ENCODE measurements at places on chromosomes 7 and 10.

- DNase-seq = peak; percentile 51
Measured at GRCh38 chr7:37348982-37349381, 99.7 kb downstream of the ELMO1 start.

- no peak for DNase-seq
Measured at GRCh38 chr7:72343991-72344390, 68.1 kb downstream of the CALN1 start.

GRCh38 chr10:88861036-88861435, 9.4 kb upstream of the ANKRD22 start:
- DNase-seq = no peak

- DNase-seq = no peak
Measured at GRCh38 chr10:24574578-24575155, 149.0 kb downstream of the ARHGAP21 start.

DNA sequence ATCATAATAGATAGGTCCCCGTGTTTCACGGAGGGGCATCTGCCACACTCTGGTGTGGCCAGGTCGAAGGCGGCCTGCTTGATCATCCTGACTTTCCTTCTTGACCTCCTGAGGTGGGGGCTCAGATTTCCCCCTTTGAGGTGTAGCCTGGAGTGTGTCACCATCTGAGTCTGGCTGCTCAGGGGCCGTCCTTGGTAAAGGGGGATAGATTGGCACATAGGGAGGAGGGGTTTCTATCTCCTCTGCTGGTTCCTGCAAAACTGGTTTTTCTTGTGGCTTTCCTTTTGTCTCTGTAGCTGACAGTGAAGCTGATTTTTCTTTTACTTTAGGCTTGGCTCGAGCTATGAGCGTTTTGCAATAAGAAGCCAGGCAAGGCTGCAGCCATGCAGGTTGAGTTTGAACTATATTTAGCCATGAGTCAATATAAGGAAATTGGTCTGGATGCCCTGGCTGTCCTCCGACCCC, 7.1 kb upstream of the ZNF117 start:
- no peak for DNase-seq

- DNase-seq = no peak
Measured at GRCh38 chr7:48441848-48442492, 270.7 kb downstream of the ABCA13 start.

DNA sequence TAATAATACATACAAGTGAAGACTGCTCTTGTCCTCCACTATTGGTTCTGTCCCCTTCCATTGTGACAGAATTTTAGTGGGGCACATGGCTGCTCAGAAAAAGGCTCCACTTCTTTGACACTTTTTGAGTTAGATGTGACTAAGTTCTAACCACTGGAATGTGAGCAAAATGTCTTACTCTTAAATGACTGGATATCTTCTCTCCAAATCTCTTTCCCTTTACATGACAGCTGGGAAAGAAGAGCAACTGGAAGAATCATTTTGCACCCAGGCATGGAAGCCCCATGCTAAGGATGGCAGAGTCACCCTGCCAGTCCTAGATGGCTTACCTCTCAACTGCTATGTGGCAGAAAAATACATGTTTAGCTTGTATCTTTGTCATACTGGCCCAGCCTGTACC, 97.7 kb downstream of the CACNA2D1 start:
- no peak for DNase-seq

DNA sequence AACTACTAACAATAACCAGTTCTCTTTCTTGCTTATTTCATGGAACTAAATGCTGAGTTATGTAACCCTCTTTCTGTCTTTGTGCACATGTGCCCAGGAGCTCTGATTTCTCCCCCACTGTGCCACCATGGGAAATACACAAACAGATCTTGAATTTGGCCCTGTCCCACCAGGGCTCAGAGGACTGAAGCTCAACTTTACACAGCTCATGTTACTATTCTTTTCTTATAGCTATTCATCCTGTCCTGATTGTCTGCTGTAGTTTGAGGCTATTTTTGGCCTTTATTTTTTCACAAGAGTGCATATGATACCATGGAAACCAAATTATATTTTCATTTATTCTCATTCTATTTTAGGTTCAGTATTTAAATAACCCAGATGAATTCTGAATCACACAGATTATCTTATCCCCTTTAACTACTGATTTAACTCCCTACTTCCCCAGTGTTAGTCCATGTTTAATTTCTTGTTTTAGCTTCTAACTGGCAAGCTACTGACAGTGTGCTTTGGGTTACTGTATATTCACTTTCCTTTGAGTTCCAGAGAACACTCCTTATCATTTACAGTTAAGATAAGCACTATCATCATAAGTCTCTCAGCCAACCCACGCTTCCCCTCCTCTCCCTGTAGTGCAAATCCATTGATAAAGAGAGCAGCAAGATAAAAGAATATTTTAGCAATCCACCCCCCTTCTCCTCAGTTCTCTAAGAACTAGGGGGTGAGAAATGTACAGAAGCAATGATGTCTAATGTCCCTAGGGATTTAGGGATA, 71.8 kb upstream of the GSDME start:
- peak; percentile 8 for DNase-seq

GRCh38 chr7:130228840-130229502, 21.3 kb downstream of the SSMEM1 start:
- no peak for DNase-seq

DNA sequence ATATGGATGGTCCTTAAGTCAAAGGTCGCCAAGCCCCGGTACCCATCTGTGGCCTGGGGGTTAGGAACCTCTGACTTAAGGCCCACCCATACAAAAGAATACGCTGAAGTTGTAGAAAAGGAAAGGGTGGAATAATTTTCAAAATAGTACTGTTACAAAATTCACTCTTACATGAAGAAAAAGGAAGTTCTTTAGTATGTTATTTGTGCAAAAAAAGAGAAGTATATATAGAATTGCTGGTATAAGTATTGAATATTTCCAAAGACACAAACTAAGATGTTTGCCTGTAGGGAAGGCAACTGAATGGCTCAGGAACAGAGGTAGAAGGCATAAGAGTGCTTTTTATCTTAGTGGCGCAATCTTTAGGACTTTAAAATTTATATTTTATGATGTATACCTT, 78.7 kb downstream of the PRLHR start:
- DNase-seq = no peak

DNA sequence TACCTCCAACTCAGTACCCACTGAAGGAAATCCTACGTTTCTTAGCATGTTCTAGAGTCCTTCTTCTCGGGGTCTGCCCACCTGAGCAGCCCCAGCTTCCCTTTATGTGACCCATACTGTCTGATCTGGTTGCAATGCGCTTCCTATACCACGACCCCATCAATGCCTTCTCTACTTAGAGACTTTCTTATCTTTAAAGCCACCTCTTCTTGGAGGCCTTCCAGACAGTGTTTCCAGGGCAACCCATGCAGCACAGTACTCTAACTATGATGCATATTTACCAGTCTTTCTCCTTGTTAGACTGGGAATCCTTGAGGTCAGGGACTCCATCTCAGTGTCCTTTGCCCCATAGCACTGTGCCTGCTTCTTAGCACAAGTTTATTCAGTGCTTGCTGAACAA, 54.5 kb upstream of the SLF2 start:
- DNase-seq = no peak

GRCh38 chr7:47475880-47476227, 106.1 kb downstream of the TNS3 start:
- DNase-seq = no peak

- peak; percentile 1 for DNase-seq
Measured at GRCh38 chr7:141974831-141975230, 1.3 kb upstream of the TAS2R38 start.

- no peak for DNase-seq
Measured at GRCh38 chr10:126015413-126015812, 119.0 kb downstream of the FANK1 start.

DNA sequence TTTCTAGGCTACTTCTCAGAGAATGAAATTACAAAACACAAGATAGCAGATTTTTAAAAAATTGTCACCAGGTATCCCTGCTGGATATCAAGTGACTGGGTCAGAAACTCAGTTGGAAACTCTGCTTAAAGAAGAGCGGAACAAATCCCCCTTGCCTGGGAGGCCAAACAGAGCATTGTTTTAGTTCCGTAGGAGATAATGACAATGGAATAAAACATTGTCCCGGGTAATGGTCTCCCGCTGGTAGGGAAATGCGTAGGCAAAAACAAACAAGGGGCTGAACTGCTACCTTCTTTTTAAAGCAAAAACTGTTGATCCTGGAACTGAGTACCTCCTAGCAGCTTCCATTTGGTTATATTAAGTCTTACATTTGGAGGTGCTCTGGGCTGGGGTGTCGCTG, 21.3 kb upstream of the VAX1 start:
- no peak for DNase-seq

DNA sequence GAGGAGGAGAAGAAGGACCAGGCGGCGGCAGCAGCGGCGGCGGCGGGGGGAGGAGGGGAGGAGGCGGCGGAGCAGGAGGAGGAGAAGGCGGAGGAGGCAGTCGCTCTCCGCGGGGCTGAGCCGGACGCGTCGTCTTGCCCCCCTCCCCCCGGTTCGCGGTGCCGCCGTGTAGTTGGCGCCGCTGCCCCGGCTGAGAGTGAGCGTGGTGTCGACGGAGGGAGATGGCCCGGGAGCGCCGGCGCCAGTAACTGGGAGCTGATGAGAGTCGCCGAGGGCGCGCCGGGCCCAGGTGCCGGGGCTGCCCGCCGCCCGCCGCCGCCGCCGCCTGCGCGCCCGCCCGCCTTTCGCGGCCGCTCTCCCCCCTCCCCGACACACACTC, 257 bp downstream of the WAC start:
- no peak for DNase-seq

- no peak for DNase-seq
Measured at GRCh38 chr7:81297317-81297716, 378.5 kb upstream of the SEMA3C start.

DNA sequence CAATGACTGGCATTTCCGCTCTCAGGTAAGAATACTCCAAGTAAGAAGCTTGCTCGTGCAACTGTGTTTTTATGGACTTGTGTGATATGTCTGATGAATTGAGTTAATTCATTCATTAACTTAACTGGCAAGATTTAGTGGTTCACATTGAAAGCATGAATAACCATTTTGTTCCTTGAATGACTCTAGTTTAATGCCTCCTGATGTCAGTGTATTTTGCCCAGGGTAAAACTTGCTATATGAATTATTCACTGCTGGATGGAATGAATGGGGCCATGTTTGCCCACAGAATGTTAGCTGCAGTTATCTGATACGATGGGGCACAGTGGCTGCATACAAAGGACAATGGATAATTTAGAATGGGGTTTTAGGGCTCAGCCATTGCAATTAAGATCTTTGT, 124.1 kb downstream of the ZNF365 start:
- DNase-seq = no peak

GRCh38 chr10:3135006-3135405, 37.6 kb downstream of the PITRM1 start:
- DNase-seq = no peak

- no peak for DNase-seq
Measured at GRCh38 chr7:84729284-84729683, 457.6 kb downstream of the SEMA3D start.

- DNase-seq = peak; percentile 86
Measured at GRCh38 chr10:59906417-59907202, at the start of gene CCDC6. TSS of gene CCDC6 (minus strand) at chr10:59906556. CDS start at chr10:59906424, 132 bp downstream.

- DNase-seq = no peak
Measured at GRCh38 chr10:90780488-90780887, 77.4 kb downstream of the HTR7 start.

DNA sequence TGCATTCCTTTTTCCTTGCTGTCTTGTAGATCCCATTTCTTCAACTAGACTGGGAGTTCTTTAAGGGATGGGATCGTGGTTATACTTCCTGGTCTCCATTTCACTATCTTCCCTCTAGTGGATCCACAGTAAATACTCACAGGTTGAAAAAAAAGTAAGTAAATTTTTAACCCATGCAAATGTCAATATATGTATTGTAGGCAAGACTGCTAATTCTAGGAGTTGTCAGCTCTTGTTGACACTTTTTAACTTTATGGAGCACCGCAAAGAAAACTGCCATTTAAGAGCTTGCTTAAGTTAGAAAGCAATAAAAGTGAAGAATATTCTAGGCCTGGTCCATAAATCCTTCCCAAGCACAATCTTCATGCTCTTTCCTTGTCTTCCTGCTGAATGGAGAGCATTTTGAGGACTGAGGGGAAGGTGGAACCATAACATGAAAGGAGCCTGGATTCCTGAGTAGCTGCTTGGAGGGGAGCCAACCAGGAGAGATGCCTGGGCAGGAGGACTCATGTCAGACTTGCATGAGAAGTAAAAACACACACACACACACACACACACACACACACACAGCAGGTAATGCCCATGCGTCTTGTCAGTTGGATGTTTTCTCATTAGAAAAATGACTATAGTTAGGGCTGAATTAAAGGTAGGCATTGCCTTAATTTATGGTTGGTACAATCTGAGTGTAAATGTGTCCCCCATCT, 32.2 kb downstream of the VWA2 start:
- DNase-seq = no peak

All from NCI-H2171 treated with DMSO at 0.1 percent for 48 hours (cell line).